HFFc6 (cell line): ENCODE measurements at places on chromosomes 6 and 20. TPM values are rescaled to one million over a fixed set of nuclear protein-coding genes. Genes with fewer than 3 reads are reported as not detected.

PSORS1C2 gene
- not detected in 3 replicates for total RNA-seq

GRCh38 chr6:4589295-4589694 is 186.9 kb upstream of the CDYL start:
- H3K4me1 ChIP-seq = peaks cover 32% of the 10 kb centered on the region
- no peak overlapping the region for H3K27ac ChIP-seq
- H3K4me3 ChIP-seq = no peak overlapping the region
- no peaks in the 10 kb centered on the region; the same call in 1 of the 2 replicates for H3K27me3 ChIP-seq

DEFB127 gene
- total RNA-seq = not detected in 3 replicates

DNA sequence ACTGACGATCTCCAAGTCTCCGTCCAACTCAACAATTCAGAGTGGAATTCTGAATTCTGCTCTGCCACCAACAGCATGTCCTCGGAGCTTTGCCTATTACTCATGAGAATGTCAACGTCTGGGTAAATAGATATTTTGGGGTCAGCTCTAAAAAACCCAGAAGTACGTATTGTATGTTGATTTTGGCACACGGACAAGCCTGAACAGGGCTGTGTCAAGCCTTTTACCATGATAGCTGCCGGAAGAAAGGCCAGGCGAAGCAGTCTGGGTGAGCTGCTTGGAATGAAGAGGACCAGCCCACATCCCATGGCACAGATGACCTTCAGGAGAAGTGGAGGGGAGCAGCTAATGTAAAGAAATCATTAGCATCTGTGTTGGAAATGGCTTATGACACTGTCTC is 88.0 kb upstream of the JAG1 start:
- H3K4me1 ChIP-seq = peaks cover 7% of the 10 kb centered on the region; the same call in 1 of the 2 replicates
- H3K27ac ChIP-seq = no peak overlapping the region
- no peaks in the 10 kb centered on the region for H3K36me3 ChIP-seq
- DNase-seq = no peak

DNA sequence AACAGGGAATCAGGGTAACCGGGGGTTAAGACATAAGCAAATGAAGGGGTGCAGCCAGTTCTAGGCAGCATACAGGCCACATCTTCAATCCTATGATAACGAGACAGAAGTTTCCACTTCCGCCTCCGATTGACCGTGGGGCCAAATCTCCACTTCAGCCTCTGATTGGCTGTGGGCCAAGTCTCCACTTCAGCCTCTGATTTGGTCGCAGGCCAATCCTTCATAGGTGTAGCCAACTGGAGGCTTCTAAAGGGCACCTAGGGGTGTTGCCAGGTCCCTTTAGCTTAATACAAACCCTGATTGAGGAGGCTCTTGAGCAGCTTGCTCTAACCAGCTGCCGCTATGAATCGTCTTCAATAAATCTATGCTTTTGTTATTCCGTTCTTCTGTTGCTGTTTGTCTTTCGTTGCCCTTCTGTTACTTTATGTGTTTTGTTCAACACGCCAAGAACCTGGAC is 2.1 kb upstream of the ERGIC3 start:
- H3K4me3 ChIP-seq = no peak overlapping the region
- no peaks in the 10 kb centered on the region; the same call in 1 of the 2 replicates for H3K27me3 ChIP-seq
- peaks cover 11% of the 10 kb centered on the region for H3K36me3 ChIP-seq
- no peak for DNase-seq
- no peak overlapping the region for H3K27ac ChIP-seq

DNA sequence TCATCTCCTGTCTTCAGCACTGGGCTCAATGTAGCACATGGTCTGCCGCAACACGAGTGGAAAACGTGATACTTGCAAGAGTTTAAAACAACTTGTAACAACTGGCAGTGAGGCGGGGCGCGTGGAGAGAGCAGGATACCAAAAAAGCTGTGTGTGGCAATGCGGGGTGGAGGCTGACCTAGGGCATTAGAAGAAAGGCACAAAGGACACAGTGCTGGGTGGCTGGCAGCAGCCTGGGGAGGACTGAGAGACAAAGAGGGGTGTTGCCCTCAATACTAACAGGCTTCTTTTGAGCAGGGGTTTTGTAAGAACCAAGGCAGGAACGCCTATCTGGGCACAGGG is 1.5 kb upstream of the GFOD1 start:
- peak overlapping the region; percentile 61; the same call in 1 of the 2 replicates for H3K4me3 ChIP-seq
- no peaks in the 10 kb centered on the region for H3K36me3 ChIP-seq
- H3K27ac ChIP-seq = no peak overlapping the region
- H3K4me1 ChIP-seq = peaks cover 25% of the 10 kb centered on the region
- H3K27me3 ChIP-seq = no peaks in the 10 kb centered on the region
- no peak for DNase-seq

DNA sequence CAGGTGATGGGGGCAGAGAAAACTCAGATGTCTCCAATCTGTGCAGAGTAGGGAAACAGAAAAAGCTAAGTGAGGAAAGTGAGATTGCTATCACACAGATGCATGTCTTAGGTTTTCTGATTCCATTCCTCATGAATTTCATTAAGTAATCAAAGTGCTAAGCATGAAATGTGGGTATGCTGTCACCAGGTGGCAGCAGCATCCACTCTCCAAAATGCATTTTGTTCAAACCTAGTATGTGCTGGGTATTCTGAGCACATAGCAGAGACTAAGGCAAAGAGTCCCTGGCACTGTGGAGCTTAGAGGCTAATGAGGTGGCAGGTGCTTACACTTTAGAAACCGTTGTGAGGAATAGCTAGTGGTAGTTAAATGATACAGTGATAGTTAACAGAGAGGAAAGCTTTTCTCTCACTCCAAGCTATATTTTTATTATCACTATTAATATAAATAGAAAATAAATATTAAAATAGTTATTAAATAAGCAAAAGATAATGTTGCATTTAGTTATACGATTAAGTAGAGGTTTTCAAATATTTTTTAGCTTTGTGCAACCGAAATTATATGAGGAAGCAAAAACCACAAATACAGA is 179.5 kb downstream of the CDH26 start:
- H3K4me1 ChIP-seq = no peaks in the 10 kb centered on the region
- no peaks in the 10 kb centered on the region for H3K36me3 ChIP-seq
- H3K27ac ChIP-seq = no peak overlapping the region

GRCh38 chr6:142871910-142872331 is 73.1 kb downstream of the HIVEP2 start:
- H3K4me1 ChIP-seq = peaks cover 67% of the 10 kb centered on the region
- peak overlapping the region; percentile 57 for H3K4me3 ChIP-seq
- H3K27me3 ChIP-seq = peaks cover 2% of the 10 kb centered on the region; the same call in 1 of the 2 replicates
- peak; percentile 86 for DNase-seq

- H3K4me1 ChIP-seq = peaks cover 59% of the 10 kb centered on the region
- H3K4me3 ChIP-seq = no peak overlapping the region
- no peak for DNase-seq
- H3K36me3 ChIP-seq = peaks cover 15% of the 10 kb centered on the region; the same call in 1 of the 2 replicates
- no peak overlapping the region for H3K27ac ChIP-seq
Measured at GRCh38 chr6:52876056-52876787, 33.3 kb downstream of the GSTA3 start.
